Thymus (tissue), 14 donors: ENCODE measurements at places on chromosomes 2 and 18.

GRCh38 chr2:176467595-176467994, 198.4 kb downstream of the MTX2 start:
- no peak for DNase-seq

- peak; percentile 35 for DNase-seq
These were observed 600 bp downstream of the KATNAL2 start for GRCh38 chr18:46917803-46918600.

DNA sequence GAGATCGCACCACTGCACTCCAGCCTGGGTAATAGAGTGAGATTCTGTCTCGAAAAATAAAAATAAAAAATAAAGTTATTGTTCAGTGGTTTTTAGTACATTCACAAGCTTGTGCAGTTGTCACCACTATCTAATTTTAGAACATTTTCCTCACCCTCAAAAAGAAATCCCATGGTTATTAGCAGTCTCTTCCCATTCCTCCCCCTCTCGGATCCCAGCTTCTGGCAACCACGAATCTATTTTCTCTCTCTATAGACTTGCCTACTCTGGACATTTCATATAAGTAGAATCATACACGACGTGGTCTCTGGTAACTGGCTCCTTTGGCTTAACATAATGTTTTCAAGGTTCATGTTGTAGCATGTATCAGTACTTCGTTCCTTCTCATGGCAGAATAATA, 38.6 kb downstream of the CABLES1 start:
- DNase-seq = no peak

GRCh38 chr2:178863856-178864620, 56.8 kb upstream of the TTN start:
- DNase-seq = no peak

GRCh38 chr2:86305915-86306254, 31.5 kb downstream of the REEP1 start:
- no peak for DNase-seq

- DNase-seq = no peak
These were observed 178.7 kb downstream of the ANTXR1 start for GRCh38 chr2:69191634-69192033.

GRCh38 chr2:40690036-40690435, 238.1 kb upstream of the SLC8A1 start:
- DNase-seq = no peak

GRCh38 chr2:217792626-217793527, 209.9 kb downstream of the TNS1 start:
- no peak for DNase-seq

DNA sequence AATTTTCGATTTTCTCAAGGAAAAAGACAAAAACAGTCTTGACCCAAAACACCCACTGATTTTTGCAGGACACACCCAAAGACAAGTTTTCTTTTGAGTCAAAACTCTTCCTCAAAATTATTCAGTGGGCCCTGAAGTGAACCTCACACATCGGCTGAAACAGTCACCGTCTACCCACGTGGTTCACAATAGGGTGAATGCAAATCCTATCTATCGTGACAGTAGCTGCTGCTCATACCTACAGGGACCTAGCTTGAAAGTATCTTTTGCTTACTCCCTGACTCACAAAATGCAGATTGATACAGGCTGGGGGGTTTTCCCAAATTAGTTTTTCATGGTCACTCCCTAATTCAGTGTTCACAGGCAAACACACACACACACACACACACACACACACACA, 10.7 kb upstream of the CD226 start:
- no peak for DNase-seq

GRCh38 chr18:46265196-46266156, 161.3 kb downstream of the HAUS1 start:
- DNase-seq = no peak

- DNase-seq = no peak
These were observed 18.5 kb upstream of the TMEM178A start for GRCh38 chr2:39647104-39647765.

DNA sequence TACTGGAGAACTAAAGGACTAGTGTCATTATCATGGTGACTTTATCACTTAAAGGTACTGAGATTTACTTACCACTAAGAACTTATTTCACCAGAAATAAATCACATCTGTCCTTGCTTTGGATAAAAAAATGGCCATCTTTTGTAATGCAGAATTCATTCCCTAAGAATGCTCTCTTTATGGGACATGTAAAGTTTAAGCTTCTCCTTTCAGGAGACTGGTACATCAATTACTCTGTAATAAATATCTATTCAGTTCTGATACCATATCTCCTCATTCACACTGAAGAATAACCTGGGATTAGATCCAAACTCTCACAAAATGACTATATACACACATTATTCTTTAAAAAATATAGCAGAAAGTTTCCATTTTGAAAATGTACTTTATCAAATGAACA, 24.4 kb downstream of the TMEM163 start:
- no peak for DNase-seq

GRCh38 chr18:66640431-66640830, 36.5 kb upstream of the CDH19 start:
- no peak for DNase-seq

GRCh38 chr2:70089220-70089982, 2.1 kb downstream of the PCBP1 start:
- DNase-seq = peak; percentile 91

DNA sequence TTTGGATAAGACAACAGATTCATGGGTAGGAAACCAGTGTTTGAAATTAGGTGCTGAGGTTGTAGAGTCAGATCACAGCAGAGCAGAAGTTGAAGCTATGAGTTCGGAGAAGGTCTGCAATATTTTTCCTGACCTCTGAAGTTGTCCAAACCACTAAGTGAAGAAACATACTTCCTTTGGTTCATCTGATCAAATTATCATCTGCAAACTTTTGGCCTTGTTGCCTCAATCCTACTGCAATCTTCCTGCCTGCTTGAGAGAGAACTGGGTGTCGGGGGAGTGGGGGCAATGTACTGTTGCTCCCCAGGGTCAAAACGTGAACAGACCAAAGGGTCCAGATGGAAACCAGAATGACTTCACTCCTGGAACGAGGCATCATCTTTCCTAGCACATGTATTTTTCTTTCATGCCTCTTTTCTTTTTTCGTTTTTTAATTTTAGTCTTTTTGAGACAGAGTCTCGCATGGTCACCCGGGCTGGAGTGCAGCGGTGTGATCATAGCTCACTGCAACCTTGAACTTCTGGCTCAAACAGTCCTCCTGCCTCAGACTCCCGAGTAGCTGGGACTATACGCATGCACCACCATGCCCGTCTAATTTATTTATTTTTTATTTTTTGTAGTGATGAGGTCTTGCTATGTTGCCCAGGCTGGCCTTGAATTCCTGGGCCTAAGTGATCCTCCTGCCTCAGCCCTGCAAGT, 42.7 kb downstream of the RAB31 start:
- no peak for DNase-seq

GRCh38 chr2:10146366-10147005, 23.9 kb downstream of the RRM2 start:
- no peak for DNase-seq

GRCh38 chr2:3411103-3411502, 31.6 kb downstream of the TRAPPC12 start:
- no peak for DNase-seq

DNA sequence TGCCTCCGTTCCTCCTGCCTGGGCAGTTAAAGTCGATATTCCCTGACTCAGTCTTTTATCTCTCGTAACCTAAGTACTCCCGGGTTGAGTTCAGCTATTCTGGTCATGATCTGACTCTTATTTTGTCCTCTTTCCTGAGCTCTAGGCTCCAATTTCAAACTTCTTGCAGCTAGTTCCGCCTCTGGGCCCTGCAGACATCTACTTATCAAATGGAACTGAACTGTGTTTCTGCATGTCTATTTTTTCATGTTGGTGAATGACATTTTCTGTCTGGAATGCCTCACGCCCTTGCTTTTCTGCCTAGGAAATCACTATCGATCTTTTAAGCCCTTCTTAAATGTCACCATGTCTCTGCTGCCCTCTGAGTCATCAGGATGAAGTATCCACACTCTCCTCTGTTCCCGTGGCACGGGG, 101.5 kb downstream of the VAPA start:
- DNase-seq = no peak

DNA sequence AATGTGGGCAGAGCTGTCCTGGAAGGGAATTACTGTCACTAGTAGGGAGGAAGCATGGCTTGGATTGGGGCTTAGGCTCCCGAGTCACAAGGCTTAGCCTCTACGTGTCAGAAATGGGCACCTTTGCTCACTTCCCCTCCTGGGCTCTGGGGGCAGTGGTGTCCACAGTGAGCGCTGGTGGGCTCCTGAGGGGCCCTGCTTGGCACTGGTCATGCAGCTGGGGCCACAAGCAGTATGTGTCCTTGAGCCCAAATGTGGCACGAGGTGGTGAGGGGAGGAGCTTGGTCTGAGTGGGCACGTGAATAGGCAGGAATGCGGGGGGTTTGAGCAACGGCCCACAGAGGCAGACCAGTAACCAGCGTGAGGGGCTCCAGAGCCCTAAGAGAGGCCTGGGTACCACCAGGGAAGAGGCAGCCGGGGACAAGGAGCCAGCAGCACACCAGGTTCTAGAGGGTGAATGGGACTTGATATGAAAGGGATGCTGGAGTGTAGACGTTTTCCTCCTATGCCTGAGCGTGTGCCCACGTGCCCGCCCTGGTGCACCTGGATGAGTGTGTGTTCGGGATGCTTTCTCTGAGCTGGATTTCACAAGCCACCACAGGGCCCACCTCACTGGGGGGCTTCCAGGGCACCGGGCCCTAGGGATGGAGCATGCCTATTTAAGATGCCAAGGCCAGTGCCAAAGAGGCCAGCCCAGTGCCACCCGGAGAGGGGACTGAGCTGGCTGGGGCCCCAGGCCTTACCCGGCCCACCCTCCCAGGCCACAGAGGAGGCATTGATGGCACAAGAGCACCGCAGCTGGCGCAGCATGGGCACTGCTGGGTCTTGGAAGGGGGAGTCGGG, 22.8 kb upstream of the PTMA start:
- no peak for DNase-seq
